ENCODE measurements at places on chromosomes 5 and 9.

DNA sequence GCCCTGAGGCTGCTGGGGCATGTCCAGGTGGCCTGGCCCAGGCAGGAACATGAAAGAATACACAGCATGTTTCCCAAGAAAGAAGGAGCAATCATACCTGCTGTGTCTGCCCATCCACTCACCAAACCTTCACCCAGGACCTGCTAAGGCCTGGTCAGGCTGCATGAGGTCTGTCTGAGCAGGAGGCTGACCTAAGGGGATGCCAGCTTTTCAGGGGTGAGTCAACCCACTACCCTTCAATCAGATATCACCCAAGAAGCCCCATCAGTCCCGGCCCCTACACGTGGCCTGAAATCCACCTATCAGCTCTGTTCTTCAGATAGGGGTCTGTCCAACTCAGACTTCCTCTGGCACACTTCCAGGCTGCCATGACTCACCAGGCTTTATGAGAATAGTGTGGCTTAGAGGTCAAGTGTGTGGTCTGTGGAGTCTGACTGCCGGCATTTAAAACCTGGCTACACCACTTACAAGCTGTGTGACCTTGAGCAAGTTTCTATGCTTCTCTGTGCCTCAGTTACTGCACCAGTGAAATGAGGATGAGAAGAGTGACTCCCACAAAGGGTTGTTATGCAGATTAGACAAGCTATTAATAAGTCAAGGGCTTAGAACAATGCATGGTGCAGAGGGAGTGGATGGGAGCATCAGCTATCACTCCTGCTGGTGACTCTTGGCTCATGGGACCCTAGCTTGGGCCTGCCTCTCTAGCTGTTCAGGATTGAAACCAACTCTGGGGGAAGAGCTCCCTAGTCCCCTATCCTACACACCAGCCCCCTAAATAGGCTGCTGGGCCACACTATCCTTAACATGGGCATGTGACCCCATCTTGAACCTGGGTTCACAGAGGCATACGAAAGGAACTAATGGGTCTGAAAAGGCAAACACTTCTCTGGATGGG is 130.3 kb downstream of the PAX5 start:
- DNase-seq, result no peak

- DNase-seq, result no peak
These were observed 168.4 kb downstream of the TTLL11 start for GRCh38 chr9:121924700-121925099.

GRCh38 chr5:142063878-142064331 is 44.7 kb upstream of the NDFIP1 start:
- no peak for DNase-seq

GRCh38 chr5:61790678-61791077 is 458.6 kb downstream of the ZSWIM6 start:
- DNase-seq, result no peak

GRCh38 chr9:24210641-24211040 is 335.1 kb downstream of the IZUMO3 start:
- no peak for DNase-seq

GRCh38 chr5:160118349-160119141 is 705 bp downstream of the PWWP2A start:
- peak; percentile 11 for DNase-seq

DNA sequence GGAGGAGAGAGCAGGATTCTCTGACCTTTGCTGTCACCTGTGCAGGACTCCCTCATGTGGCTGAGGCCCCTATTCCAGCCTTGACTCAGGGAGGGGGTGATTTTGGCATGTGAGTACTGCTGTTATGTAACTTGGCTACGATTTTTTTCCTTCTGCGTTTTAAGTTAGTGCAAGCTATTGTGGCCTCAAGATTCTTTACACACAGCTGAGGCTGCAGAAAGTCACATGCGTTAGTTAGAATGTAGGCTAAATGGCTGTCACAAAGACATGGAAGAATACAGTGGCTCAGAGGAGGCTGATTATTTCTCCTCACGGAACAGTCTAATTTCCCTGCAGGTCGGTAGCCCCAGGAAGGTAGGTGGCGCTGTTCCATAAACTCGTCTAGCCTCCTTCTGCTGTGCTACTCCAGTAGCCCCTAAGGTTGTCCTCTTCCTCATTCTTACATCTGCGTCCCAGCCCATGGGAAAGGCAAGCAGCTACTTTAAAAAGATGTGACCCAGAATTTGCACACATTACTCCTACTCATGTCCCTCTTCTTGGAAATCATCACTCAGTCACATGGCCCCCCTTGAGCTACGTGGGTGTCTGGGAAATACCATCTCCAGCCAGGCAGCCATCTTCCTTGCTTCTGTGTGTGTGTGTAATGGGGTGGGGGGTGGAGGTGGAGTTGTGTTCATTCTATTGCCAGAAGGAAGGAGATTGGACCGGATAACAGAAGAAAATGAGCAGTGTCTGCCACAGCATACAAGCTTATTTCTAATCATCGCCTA is 486.6 kb downstream of the CCDC171 start:
- DNase-seq, result no peak

GRCh38 chr9:120916991-120917880 is 9.4 kb downstream of the TRAF1 start:
- DNase-seq, result no peak

- no peak for DNase-seq
These were observed 44.0 kb downstream of the ROR2 start for GRCh38 chr9:91905991-91906469.

DNA sequence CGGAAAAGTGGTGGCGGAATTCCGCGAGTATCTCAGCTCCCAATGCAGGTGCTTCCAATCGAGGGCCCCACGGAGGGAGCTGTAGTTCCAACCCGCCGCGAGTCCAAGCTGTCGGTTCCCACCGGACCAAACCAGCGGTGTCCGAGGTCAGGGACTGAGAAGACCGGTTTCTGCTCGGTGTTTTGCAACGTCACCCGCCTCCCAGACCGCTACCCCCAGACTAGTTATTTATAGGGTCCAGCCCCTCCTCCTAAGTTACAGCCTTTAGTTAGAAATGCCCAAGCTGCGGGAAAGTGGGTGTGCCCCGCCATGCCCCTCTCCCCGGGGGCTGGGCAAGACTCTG is 677 bp upstream of the MYORG start:
- DNase-seq, result no peak
